ENCODE measurements at places on chromosomes 13 and 19. TPM values are rescaled to one million over a fixed set of nuclear protein-coding genes. Genes with fewer than 3 reads are reported as not detected.

DNA sequence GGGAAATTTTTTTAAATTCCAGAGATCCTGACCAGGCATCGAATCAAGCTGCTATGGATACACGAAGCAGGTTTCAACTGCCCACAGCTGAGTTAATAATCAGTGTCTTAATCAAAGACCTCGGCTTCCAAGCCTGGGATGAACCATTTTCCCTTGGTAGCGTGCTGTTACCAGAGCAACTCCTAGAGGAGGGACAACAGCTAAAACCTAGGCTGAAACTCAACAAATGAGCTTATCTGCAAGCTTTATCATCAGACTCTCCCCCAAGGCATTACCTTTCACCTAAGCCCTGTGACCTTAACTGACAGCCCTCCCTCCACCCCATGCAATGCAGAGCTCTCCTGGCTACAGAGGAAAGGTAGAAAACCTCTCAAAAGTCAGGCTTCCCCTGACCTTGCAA lies 39.7 kb downstream of the RCBTB1 start:
- H3K27ac ChIP-seq = no peak overlapping the region
- DNase-seq = no peak
- H3K27me3 ChIP-seq = no peaks in the 10 kb centered on the region
- H3K36me3 ChIP-seq = peaks cover 31% of the 10 kb centered on the region
- H3K4me1 ChIP-seq = peaks cover 6% of the 10 kb centered on the region
- H3K4me3 ChIP-seq = no peak overlapping the region

- H3K36me3 ChIP-seq = no peaks in the 10 kb centered on the region
- no peaks in the 10 kb centered on the region for H3K4me1 ChIP-seq
- no peak overlapping the region for H3K27ac ChIP-seq
Measured at GRCh38 chr13:51317262-51317661, 22.2 kb upstream of the SERPINE3 start.

GRCh38 chr13:101486708-101487437 lies 34.4 kb downstream of the ITGBL1 start:
- no peak overlapping the region for H3K27ac ChIP-seq
- H3K36me3 ChIP-seq = no peaks in the 10 kb centered on the region
- DNase-seq = no peak
- peaks cover 9% of the 10 kb centered on the region for H3K27me3 ChIP-seq

- H3K27ac ChIP-seq = no peak overlapping the region
- H3K27me3 ChIP-seq = no peaks in the 10 kb centered on the region
- H3K4me3 ChIP-seq = no peak overlapping the region
- H3K36me3 ChIP-seq = peaks cover 6% of the 10 kb centered on the region
Measured at GRCh38 chr13:40179445-40180281, 486.8 kb downstream of the FOXO1 start.

GRCh38 chr19:51341976-51342580 lies at the start of gene VSIG10L:
TSS of gene VSIG10L (minus strand) at chr19:51342139. CDS start at chr19:51342124, 15 bp downstream.
- DNase-seq = no peak
- peaks cover 2% of the 10 kb centered on the region for H3K27me3 ChIP-seq
- H3K4me3 ChIP-seq = peak within 1 kb of the TSS; percentile 89

GRCh38 chr13:75345193-75345592 lies 136.8 kb downstream of the TBC1D4 start:
- H3K4me1 ChIP-seq = no peaks in the 10 kb centered on the region
- DNase-seq = no peak
- H3K27ac ChIP-seq = no peak overlapping the region
- H3K4me3 ChIP-seq = no peak overlapping the region

KLK14 gene
- 1.1 TPM for total RNA-seq

DNA sequence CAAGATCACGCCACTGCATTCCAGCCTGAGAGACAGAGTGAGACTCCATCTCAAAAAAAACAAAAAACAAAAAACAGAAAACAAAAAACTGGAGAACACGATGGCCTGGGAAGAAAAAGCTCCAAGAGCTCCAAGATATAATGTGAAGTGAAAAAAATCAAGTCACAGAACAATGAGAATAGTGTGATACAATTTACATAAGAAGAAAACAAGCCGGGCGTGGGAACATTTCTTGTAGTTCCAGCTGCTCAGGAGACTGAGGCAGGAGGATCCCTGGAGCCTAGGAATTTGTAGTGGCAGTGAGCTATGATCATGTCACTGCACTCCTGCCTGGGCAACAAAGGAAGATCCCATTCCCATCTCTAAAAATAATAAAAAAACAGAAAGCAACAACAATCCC lies 8.5 kb upstream of the LMTK3 start:
- no peak overlapping the region for H3K4me3 ChIP-seq
- H3K4me1 ChIP-seq = peaks cover 2% of the 10 kb centered on the region
- no peak for DNase-seq
- peaks cover 6% of the 10 kb centered on the region for H3K27me3 ChIP-seq

- H3K27ac ChIP-seq = no peak overlapping the region
- H3K36me3 ChIP-seq = no peaks in the 10 kb centered on the region
- peaks cover 3% of the 10 kb centered on the region for H3K4me1 ChIP-seq
- no peak for DNase-seq
- H3K27me3 ChIP-seq = peaks cover 20% of the 10 kb centered on the region
Measured at GRCh38 chr19:30373593-30373992, 1.4 kb downstream of the ZNF536 start.

ZNF780A gene
- 33.7 TPM for total RNA-seq

- H3K27me3 ChIP-seq = no peaks in the 10 kb centered on the region
- H3K27ac ChIP-seq = no peak overlapping the region
- H3K36me3 ChIP-seq = no peaks in the 10 kb centered on the region
Measured at GRCh38 chr19:3094601-3095440, 659 bp downstream of the GNA11 start.

CGB5 gene
- not detected for total RNA-seq

DNA sequence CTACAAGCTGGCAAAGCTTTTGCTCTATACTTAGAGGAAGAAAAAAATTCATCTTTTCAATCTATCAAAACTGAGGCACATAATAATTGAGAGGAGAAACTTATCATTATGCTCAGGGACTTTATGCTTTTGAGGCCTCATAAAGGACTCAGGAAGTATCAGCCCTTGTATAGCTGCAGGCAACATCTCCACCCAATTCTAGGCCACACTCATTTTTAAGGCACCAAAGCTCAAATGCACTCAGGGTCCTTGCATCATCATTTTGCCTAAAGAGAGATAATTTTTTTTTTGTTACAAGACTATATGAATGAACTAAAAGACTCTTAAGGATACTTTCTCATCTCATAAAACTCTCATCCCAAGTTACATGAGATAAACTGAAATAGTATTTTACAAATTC lies 78.5 kb downstream of the PCDH9 start:
- no peaks in the 10 kb centered on the region for H3K27me3 ChIP-seq
- DNase-seq = no peak
- H3K36me3 ChIP-seq = no peaks in the 10 kb centered on the region

GFY gene
- total RNA-seq = not detected

- DNase-seq = no peak
- H3K27me3 ChIP-seq = no peaks in the 10 kb centered on the region
- peak overlapping the region; percentile 6 for H3K27ac ChIP-seq
- peaks cover 73% of the 10 kb centered on the region for H3K4me1 ChIP-seq
Measured at GRCh38 chr13:114102131-114102520, 30.3 kb downstream of the RASA3 start.

- DNase-seq = peak; percentile 74
- no peaks in the 10 kb centered on the region for H3K36me3 ChIP-seq
- H3K4me1 ChIP-seq = peaks cover 6% of the 10 kb centered on the region
- no peak overlapping the region for H3K4me3 ChIP-seq
- H3K27ac ChIP-seq = no peak overlapping the region
Measured at GRCh38 chr19:35114353-35115176, 1.1 kb upstream of the FXYD3 start.

DNA sequence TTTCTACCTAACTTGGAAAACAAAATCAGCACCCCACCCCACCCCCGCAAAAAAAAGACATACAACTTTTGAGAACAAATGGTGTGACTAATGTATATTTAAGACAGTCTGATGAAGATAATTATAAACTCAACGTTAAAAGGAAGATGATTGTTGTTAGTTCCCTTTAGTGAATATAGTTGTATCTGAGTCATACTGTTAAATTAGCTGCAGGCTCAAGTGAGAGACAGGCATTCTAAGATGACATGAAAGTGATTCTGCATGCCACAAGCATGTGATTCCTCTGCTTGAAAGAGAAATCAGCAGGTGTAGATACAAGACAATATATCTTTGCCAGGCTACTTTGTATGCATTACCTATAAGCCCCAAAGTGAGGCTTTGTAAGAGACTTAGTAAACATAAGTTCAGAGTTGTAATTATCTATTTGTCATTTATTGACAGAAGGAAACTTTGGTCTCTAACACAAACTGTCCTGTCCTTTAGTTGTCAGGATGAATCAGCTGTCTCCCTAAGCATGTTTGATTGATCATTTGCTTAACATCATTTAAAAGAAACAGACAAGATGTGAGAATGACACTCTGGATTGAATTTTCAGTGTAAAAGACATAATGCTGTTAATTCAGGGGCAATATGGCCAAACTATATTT lies 319.4 kb upstream of the HTR2A start:
- no peak for DNase-seq
- peaks cover 3% of the 10 kb centered on the region for H3K27me3 ChIP-seq
- H3K36me3 ChIP-seq = no peaks in the 10 kb centered on the region
- no peaks in the 10 kb centered on the region for H3K4me1 ChIP-seq
- no peak overlapping the region for H3K27ac ChIP-seq

LILRB4 gene
- 0.47 TPM for total RNA-seq

GRCh38 chr19:51771376-51772130 lies 10.6 kb downstream of the FPR2 start:
- no peak overlapping the region for H3K27ac ChIP-seq
- DNase-seq = no peak
- peaks cover 8% of the 10 kb centered on the region for H3K36me3 ChIP-seq

GRCh38 chr19:39865186-39865585 lies 19.0 kb upstream of the FBL start:
- H3K27ac ChIP-seq = no peak overlapping the region
- no peaks in the 10 kb centered on the region for H3K27me3 ChIP-seq
- DNase-seq = no peak
- H3K4me3 ChIP-seq = no peak overlapping the region
- H3K36me3 ChIP-seq = peaks cover 19% of the 10 kb centered on the region
- no peaks in the 10 kb centered on the region for H3K4me1 ChIP-seq

DNA sequence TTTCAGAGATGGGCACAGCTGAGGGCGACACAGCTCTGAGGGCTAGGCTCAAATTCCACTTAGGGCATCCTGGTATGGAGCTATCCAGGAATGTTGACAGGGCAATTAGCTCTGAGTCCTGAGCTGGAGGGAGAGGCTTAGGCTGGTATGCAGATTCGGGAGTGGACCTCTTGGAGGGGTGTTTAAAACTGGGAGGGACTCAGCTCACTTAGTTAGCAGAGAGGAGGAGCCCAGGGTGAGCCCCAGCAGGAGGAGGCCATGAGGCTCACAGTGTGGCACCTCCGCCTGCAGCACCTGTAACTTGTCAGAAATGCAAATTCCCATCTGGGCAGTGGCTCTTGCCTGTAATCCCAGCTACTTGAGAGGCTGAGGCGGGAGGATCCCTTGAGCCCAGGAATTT lies 10.2 kb upstream of the NOP53 start:
- no peak overlapping the region for H3K4me3 ChIP-seq
- H3K27me3 ChIP-seq = peaks cover 13% of the 10 kb centered on the region
- DNase-seq = no peak
- H3K4me1 ChIP-seq = peaks cover 6% of the 10 kb centered on the region
- no peak overlapping the region for H3K27ac ChIP-seq
- no peaks in the 10 kb centered on the region for H3K36me3 ChIP-seq

GRCh38 chr19:33631609-33631973 lies 9.8 kb downstream of the CHST8 start:
- DNase-seq = no peak
- H3K27ac ChIP-seq = no peak overlapping the region
- no peaks in the 10 kb centered on the region for H3K4me1 ChIP-seq
- no peak overlapping the region for H3K4me3 ChIP-seq
- H3K27me3 ChIP-seq = peaks cover 41% of the 10 kb centered on the region

NCR1 gene
- 0.29 TPM for total RNA-seq

ACP7 gene
- not detected for total RNA-seq

- H3K4me1 ChIP-seq = peaks cover 67% of the 10 kb centered on the region
- DNase-seq = no peak
- no peaks in the 10 kb centered on the region for H3K36me3 ChIP-seq
- no peak overlapping the region for H3K4me3 ChIP-seq
Measured at GRCh38 chr19:16359964-16360363, 35.3 kb downstream of the KLF2 start.

- no peaks in the 10 kb centered on the region for H3K27me3 ChIP-seq
- no peaks in the 10 kb centered on the region for H3K36me3 ChIP-seq
- H3K4me1 ChIP-seq = no peaks in the 10 kb centered on the region
- no peak overlapping the region for H3K27ac ChIP-seq
- no peak for DNase-seq
Measured at GRCh38 chr13:79901336-79901735, 420.4 kb downstream of the NDFIP2 start.

GRCh38 chr13:73579574-73580274 lies 520.9 kb downstream of the KLF5 start:
- no peak overlapping the region for H3K4me3 ChIP-seq
- H3K36me3 ChIP-seq = peaks cover 2% of the 10 kb centered on the region
- no peak overlapping the region for H3K27ac ChIP-seq
- H3K4me1 ChIP-seq = no peaks in the 10 kb centered on the region

DNA sequence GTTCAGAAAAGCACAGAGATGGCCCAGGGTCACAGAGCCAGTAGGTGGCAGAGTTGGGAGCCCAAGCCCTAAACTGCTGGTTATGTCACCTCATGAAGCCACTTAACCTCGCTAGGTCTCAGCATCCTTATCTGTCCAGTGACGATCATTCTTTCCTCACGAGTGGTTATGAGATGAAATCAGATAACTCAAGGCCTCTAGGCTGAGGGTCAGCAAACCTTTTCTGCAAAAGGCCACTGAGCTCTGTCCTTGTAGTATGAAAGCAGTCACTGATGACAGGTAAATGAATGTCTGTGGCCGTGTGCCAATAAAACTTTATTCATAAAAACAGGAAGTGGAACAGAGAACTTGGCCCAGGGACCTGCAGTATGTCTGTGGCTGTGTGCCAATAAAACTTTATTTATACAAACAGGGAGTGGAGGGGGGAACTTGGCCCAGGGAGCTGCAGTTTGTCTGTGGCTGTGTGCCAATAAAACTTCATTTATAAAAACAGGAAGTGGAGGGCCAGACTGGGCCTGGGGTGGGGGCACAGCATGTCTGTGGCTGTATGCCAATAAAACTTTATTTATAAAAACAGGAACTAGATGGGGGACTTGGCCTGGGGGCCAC lies 71.2 kb downstream of the GNG7 start:
- no peaks in the 10 kb centered on the region for H3K36me3 ChIP-seq

GRCh38 chr13:55617241-55617640 lies 1523.5 kb upstream of the PRR20A start:
- no peak overlapping the region for H3K4me3 ChIP-seq
- H3K4me1 ChIP-seq = no peaks in the 10 kb centered on the region
- DNase-seq = no peak

- DNase-seq = no peak
- H3K4me1 ChIP-seq = peaks cover 22% of the 10 kb centered on the region
- no peak overlapping the region for H3K27ac ChIP-seq
- no peak overlapping the region for H3K4me3 ChIP-seq
Measured at GRCh38 chr19:47493378-47494210, 9.6 kb upstream of the KPTN start.
